Right cardiac atrium (tissue), 5 donors: ENCODE measurements at places on chromosomes 2 and 18. TPM values are rescaled to one million over a fixed set of nuclear protein-coding genes. Genes with fewer than 3 reads are reported as not detected.
A peak's percentile ranks its signal among the peaks of the same experiment; 100 is the strongest.

GRCh38 chr2:191979221-191979730, 132.4 kb upstream of the CAVIN2 start:
- no peak for DNase-seq

DNA sequence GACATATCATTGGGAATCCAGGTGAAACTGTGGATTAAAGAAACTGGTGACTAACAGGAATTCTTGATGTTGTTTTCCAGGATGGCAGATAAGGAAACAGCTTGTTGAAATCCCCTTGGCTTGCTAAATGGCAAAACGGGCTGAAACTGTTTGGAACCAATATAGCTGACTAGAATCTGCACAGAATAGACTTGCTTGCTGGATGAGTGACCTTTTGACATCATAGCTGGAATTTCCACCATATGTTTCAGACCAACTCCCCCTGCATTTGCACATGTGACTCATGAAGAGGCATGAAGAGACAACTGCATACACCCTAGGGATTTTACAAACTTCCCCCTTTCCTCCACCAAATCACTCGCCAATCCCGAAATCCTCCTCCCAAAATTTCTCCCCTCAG, 87.7 kb upstream of the LYPD1 start:
- DNase-seq = no peak

DNA sequence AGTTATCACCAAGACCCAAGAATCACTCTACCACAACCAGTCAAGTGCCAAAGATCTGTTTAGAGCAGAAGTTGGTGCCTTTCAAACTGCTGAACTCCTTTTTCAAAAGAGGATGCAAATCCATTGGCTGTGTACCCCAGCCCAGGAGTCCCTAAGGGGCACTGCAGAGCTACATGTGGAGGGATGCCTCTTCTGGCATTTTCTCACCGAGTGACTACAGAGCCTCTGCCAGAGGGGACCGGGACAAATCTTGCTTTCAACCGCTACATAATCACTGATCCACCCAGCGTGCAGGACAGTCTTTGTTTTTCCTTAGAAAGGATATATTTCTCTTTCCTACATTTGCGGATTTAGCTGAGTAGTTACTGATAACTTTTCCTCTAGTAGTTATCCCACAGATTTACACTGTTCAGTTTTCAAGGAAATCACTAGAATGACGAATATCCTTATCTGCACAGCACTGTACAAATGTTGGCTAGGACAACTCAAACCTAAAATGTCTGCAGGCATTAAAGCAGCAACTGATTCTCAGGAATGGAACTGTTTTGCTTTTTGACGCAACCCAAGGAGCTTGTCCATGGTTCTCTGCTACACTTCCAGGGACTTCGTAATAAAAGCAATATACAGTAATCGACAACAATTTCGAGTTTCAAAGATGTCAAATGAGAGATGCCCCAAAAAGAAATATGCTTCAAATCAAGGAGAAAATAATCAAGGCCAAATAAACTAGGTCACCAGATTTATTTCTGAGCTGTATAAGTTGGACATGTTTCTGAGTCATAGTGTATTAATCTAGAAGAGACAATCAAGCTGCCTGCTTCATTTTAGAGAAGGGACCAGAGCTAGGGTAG, 24.1 kb downstream of the EPB41L3 start:
- DNase-seq = no peak

Gene CDH19
- total RNA-seq = 98.0 TPM

- peak; percentile 67 for DNase-seq
Observed at GRCh38 chr18:75211002-75211621, 515 bp downstream of the TSHZ1 start.

GRCh38 chr18:72867746-72868584, at the start of gene NETO1:
TSS of gene NETO1 (minus strand) at chr18:72867987. CDS start at chr18:72867291, 696 bp downstream.
- DNase-seq = peak; percentile 52

GRCh38 chr2:151862700-151863099, 34.5 kb upstream of the ARL5A start:
- no peak for DNase-seq

- no peak for DNase-seq
Observed at GRCh38 chr2:27990030-27990590, 99.6 kb downstream of the BABAM2 start.

Gene NCKAP1
- 131 TPM for total RNA-seq

DNA sequence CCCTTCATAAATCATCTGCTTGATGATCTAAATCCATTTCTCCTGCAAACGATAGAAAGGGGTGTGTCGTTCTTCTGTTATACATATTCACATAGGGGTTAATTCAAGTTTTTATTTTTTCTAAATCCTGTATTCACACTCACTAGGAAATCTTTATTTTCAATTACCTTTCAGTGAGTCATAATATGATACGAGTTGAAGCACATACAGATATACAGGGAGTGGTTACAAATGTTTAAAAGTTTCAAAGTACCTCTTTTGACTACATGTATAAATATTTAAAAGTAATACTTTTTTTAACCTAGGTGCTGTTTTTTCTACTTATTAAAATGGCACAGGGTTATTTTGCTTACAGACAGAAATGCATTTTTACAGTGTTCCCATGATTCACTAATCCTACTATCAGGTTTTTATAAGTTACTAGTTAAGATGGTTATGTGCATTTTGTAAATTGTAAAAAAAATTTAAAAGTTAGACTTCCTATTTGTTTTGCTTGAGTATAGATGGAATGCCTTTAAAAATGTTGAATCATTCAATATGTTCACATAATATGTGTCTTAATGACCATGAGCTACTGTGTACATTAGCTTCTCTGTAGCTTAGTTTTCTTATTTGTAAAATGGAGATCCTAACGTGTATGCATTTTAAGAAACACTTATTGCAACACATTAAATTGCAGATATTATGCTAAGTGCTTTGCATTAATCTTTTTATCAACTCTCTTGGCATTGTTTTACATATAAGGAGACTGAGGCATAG, 1378.1 kb downstream of the DSC3 start:
- no peak for DNase-seq

Gene TEKT4
- total RNA-seq = not detected

GRCh38 chr2:232203936-232204335, 174.6 kb upstream of the ALPP start:
- no peak for DNase-seq

- DNase-seq = no peak
Observed at GRCh38 chr2:16661526-16661925, 4.1 kb downstream of the CYRIA start.

Gene MBD2
- total RNA-seq = 48.8 TPM

Gene ANTXR1
- total RNA-seq = 35.4 TPM

Gene TRIP12
- 203 TPM for total RNA-seq

DNA sequence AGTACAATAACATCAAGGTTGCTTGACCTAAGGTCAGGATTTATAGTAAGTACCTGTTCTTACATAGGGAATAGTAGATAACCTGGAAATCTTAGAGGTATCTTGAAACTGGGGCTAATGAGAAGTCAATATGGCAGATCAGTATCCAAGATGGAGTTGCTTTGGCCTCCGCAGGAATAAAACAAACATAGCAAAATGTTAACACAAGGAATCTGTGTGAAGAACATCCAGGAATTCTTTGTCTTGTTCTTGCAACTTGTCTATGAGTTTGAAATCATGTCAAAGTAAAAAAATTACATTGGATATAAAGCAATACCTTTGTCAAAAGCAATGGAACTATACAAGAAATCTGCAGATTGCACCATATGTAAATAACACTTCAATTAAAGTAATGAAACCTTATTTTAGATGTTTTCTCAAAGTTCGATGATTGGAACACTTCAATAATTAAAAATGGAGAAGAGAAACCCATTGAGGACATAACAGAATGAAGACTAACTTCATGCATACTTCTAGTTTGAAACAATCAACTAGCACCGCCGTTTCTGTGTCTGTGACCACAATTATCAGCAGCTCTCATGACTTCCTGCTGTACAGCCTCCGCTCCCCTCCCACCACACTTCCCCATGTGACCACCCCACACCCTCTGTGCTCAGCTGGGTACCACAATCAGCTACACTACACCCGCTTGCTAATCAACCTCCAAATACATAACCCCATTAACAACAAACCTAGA, 27.6 kb downstream of the C2orf76 start:
- DNase-seq = peak; percentile 67

Gene GALNT3
- total RNA-seq = 0.31 TPM

- no peak for DNase-seq
Observed at GRCh38 chr2:209596262-209596661, 172.4 kb downstream of the MAP2 start.

DNA sequence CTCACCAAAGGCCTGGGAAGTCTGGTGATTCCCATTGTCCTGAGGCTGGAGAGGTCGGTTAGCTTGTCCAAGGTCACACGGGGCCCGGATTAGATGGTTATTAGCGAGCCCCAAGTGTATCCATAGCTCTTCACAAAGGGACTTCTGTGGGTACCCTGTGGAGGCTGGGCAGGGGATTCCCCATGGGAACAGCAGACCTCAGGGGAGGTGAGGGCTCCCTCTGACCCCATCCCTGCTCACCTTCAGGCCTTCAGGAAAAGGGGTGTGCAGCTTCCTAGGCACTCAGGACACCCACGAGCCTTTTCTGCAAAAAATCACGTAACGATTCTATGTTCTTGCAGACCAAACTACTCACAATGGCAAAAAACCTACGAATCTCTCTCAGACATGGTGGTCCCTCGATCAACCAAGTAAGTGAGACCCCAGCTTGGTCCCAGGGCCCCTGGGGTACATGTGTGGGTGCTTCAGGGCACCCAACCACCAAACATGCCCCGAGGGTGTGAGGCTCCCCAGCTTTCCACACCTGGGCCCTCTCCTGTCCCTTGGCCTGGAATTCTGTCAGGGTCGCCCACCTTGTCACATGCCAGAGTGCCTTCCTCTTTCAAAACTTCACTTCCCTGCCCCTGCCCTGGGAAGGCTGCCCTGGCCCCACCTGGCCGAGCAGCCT, 40.3 kb downstream of the PDIA6 start:
- DNase-seq = no peak

DNA sequence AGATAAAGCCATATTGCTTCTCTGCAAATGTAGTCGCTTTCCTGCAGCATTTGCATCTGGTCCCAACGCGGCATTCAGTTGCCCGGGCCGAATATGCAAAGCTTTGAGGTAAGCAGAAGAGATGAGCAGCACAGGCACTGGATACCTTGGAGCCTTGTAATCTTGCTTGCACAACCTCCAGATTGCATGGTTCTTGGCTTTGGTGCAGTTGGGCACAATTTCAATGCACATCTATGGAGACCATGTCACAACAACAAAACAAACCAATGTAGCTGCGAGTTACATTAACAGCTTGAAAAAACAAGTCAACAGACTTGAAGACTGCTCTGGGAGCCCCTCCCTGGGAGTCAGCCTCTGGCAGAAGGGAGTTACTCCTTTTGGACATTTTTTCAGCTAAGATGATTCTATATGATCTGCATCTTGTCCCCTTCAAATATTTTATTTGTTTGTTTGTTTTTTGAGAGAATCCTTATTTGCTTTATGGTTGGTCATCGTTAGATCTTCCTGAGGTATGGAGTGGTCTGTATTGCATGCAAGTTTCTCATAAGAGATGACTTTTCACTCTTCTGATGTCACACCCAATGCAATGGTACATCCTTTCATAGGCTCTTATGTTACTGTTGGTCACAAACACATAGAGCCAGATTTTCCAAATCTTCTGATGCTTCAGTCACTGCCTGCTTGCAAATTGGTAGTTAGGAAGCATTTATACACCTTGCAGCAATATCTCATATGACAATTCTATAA, 113.5 kb downstream of the EFEMP1 start:
- no peak for DNase-seq

DNA sequence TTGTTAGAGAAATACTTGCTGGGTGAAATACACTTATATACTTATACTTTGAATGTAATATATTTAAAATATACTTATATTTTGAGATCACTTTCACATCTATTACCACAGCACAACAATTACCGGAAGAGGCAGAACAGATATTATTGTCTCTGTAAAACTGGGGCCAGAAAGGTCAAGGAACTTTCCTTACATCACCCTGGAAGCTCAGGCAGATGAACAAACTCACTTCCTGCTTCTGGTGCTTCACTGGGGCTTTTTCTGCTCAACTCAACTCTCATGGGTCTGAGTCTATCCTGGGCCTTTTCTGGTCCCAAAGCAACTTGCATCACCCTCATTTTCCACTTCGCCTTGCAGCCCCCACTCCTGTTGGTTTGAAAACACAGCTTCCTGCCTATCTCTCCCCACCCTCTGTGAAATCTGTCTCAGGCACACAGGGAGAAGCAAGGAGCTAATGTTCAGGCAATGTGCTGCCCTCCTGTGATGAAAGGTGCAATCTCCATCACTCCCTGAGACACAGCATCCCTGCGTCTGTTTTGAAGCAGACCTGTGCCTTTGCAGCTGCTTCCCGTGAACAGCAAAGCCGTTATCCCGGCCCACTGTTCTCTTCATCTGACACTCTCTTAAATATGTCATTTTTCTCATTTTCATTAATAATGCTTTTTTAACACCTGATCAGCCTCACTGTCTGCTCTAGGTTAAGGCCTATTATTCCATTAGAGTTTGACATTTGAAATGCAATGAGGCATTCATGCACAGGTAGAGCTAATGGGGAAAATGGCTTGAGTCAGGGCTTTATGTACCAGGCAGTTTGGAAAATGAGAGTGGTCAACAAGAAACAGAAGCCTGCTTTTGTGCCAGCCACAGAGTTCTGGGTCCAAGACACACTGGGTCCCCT, 251.9 kb upstream of the CHAC2 start:
- DNase-seq = no peak

GRCh38 chr2:66164470-66164869, 270.5 kb upstream of the MEIS1 start:
- no peak for DNase-seq

DNA sequence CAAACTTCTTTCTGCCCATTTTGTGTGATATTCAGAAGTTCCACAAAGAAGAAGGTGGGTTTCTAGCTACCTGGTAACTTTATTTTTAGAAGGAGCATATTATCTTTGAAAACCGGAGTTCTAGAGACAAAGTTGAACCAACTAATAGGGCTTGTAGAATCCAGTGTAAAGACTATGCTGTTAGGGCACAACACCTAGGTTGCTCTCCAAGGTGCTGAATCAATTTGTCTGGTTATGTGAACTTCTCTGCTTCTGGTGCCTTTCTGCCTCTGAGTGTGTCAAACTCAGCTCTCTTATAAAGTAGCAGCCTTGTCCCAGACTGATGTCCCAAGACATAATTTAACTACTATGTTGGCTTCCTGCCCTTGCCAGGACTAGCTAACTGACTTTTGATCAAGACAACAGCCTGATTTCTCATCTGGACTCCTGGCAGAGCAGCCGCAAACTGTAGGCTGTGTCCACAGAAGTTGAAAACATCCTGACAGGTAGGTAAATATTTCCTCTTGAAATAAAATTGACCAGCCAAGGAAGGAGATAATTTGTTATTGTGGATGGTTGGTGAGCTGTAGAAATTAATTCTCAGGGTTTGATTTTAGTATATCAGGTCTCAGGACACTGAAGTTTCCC, 119.4 kb downstream of the CYRIA start:
- DNase-seq = peak; percentile 27

DNA sequence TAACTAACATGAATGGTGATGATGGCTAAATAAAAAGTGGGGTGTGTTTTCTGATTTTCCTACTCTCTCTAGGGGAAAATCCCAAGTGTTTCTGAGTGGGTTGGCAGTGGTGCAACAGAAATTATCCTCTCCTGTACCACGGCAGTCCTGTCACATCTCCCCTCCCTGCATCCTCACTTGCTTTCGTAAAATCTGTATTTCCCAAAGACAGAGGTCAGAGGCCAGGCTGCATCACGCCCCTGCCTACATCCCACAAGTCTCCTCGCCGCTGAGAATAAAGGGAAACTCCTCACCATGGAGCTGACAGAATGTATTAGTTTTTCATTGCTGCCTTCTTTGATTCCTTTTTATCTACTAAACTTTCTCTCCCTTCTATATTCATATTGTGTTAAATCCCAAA, 13.1 kb downstream of the FBLN7 start:
- no peak for DNase-seq
